ENCODE measurements at places on chromosomes 16 and 17. TPM values are rescaled to one million over a fixed set of nuclear protein-coding genes. Genes with fewer than 3 reads are reported as not detected.

The KRT31 gene
- not detected for total RNA-seq

The HES7 gene
- not detected for total RNA-seq

The PMFBP1 gene
- total RNA-seq: not detected

The C17orf75 gene
- 7.8 TPM for total RNA-seq

The RNF222 gene
- not detected for total RNA-seq

The ATF7IP2 gene
- 14.9 TPM for total RNA-seq

The ABCA10 gene
- total RNA-seq: 0.58 TPM

The P2RX1 gene
- not detected for total RNA-seq

The SPNS2 gene
- 69.1 TPM for total RNA-seq

The CD300LB gene
- not detected for total RNA-seq

The ABCA8 gene
- total RNA-seq: 0.12 TPM

The MPP2 gene
- total RNA-seq: 1.2 TPM

The KCNH6 gene
- total RNA-seq: not detected

The GPR179 gene
- total RNA-seq: not detected

The IKZF3 gene
- not detected for total RNA-seq

The LGALS9 gene
- 120 TPM for total RNA-seq

The NLGN2 gene
- total RNA-seq: 21.7 TPM

The EPN3 gene
- 0.23 TPM for total RNA-seq

The MYH1 gene
- not detected for total RNA-seq

The ADAM11 gene
- total RNA-seq: 0.23 TPM

The C1QTNF8 gene
- total RNA-seq: not detected

The MMP28 gene
- total RNA-seq: 0.29 TPM

The CNGB1 gene
- total RNA-seq: not detected

The TNFSF12 gene
- total RNA-seq: 38.2 TPM

The MAF gene
- 12.0 TPM for total RNA-seq

The BAIAP3 gene
- total RNA-seq: 1.1 TPM

The SENP3 gene
- 60.7 TPM for total RNA-seq

The GRAPL gene
- total RNA-seq: 58.6 TPM

The SCGB1C2 gene
- not detected for total RNA-seq

The MYO1D gene
- total RNA-seq: 73.7 TPM

The PLCD3 gene
- 35.3 TPM for total RNA-seq

The USH1G gene
- total RNA-seq: not detected

The TMEM100 gene
- total RNA-seq: 0.12 TPM

The DEXI gene
- 69.0 TPM for total RNA-seq

The PKMYT1 gene
- total RNA-seq: 12.9 TPM

The GPR139 gene
- total RNA-seq: not detected

The MEIOB gene
- 0.10 TPM for total RNA-seq

The SOST gene
- total RNA-seq: not detected

The CD300LF gene
- total RNA-seq: not detected

The HOXB2 gene
- 16.6 TPM for total RNA-seq

The GPR142 gene
- total RNA-seq: 0.10 TPM

The BRIP1 gene
- total RNA-seq: 4.6 TPM

The WFDC1 gene
- total RNA-seq: not detected

The SLC52A1 gene
- 0.10 TPM for total RNA-seq

Measured in glomerular endothelial cell (primary cell).